ENCODE measurements at places on chromosomes 7 and 10.

DNA sequence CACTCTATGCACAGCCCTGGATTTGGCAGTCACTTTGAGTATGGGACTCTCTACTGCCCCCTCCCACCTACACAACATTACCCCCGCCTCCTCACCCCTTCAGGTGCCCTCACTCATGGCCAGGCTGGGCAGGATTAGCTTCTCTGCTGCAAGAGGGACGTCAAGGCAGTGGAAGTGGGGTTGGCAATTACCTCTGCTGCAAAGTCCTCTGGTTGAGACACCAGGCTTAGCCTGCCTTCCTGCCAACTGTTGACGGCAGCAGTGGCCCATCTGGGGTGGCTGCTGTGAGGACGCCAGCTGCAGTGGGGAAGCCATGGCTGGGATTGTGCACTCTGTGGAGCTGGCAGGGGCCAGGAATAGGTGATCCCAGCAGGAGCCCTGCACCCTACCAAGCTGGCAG is 26.7 kb downstream of the SVIL start:
- no peak for DNase-seq

GRCh38 chr10:50622706-50623662 is 772 bp downstream of the SGMS1 start:
- DNase-seq: peak; percentile 30

DNA sequence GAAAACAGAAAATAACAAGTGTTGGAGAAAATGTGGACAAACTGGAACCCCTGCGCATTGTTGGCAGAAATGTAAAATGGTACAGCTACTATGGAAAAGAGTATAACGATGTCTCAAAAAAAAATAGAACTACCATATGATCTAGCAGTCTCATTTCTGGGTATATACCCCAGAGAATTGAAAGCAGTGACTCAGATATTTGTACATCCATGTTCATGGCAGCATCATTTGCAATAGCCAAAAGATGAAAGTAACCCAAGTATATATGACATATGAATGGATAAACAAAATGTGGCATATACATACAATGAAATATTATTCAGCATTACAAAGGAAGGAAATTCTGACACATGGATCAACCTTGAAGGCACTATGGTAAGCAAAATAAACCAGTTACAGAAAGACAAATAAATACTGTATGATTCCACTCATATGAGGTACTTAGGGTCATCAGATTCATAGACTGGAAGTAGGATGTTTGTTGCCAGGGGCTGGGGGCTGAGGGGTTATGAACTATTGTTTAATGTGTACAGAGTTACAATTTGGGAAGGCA is 4.9 kb downstream of the NRCAM start:
- DNase-seq: no peak

DNA sequence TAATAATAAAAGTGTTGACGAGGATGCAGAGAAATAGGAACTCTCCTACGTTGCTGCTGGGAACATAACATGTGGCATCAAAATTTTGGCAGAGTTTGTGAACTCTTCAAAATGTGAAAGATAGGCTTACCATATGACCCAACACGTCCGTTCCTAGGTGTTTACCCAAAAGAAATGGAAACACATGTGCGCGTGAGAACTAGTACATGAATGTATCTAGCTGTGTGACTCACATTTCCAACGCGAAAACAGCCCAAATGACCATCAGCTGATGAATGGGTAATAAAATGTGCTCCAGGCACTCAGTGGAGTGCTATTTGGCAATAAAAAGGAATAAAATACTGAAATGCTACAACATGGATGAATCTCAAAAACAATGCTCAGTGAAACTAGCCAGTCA is 10.4 kb upstream of the ELFN1 start:
- DNase-seq: no peak

- DNase-seq: no peak
These were observed 2.2 kb downstream of the KMT2E start for GRCh38 chr7:105016068-105016708.

DNA sequence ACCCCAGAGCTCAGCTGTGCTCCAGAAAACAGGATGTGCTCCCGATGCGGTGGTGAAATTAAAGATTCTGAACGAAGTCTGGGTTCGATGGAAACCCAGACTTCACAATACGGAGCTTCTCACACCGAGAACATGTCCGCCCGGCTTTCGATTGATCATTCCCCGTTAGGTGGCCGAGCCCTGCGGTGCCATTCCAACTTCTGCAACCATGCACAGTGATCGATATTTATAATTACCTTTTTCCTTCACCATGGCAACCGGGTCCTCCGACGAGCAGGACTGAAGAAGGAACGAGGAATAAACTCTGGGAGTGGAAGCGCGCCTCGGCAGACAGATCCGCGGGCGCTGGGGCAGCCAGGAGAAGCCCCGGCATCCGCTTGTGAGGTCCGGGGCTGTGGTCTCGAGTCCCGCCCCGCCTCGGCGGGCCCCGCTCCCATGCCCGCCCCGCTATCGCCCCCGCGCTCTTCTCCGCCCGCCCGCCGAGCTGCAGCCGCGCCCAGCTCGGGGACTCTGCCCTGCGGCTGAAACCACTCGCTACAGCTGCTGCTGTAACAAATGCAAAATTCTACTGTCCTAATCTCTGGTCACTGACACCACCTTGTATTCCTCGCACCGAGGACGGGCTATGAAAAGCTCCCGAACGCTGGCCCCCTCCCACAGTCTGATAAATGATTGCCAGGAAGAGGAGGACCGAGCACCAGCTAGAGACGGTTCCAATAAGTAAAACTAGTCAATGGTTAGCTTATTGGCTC is 26.2 kb downstream of the ABLIM1 start:
- peak; percentile 71 for DNase-seq

GRCh38 chr10:116766241-116766827 is 24.0 kb upstream of the HSPA12A start:
- no peak for DNase-seq

- DNase-seq: no peak
These were observed 34.6 kb downstream of the VTI1A start for GRCh38 chr10:112481602-112482001.

GRCh38 chr7:75704928-75705327 is 33.8 kb downstream of the HIP1 start:
- DNase-seq: no peak

DNA sequence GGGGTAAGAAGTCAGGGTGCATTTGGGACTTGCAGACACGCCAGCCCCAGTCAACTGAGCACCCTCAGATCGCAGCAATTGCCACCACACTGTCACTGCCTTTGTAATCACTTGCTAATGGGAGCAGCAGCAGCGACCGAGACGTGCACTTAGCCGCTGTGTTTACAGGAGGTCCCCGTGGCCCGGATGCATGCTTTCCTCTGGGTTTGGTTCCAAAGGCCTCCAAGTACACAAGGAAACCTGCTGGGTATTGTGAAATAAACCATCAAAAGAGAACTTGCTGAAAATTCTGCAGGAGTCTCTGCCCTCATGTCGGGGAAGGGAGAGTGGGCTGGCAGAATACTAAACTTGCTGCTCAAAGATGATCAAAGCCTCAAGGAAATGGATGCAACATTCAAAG is 341.7 kb downstream of the DNAJB6 start:
- no peak for DNase-seq

DNA sequence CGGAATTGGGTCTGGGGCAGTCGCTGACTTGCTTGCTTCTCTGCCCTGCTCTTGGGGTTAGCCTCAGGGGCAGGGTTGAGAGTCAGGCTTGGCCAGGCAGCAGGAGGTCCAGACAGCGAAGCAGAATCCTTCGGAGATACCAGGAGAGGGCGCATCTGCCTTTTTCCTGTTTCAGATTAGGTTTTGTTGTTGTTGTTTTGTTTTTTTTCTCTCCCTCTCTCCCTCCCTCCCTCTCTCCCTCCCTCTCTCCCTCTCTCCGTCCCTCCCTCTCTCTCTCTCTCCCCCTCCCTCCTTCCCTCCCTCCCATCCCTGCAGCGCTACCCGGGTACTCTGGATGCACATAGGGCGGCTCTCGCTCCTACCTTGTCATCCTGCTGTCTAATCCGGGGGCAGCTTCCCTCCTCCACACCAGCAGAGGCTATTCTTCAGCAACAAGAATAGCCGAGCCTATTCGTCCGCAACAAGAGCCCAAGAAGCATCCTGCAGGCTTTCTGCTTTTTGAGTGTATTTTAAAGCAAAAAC is 758 bp upstream of the OPTN start:
- peak; percentile 74 for DNase-seq

DNA sequence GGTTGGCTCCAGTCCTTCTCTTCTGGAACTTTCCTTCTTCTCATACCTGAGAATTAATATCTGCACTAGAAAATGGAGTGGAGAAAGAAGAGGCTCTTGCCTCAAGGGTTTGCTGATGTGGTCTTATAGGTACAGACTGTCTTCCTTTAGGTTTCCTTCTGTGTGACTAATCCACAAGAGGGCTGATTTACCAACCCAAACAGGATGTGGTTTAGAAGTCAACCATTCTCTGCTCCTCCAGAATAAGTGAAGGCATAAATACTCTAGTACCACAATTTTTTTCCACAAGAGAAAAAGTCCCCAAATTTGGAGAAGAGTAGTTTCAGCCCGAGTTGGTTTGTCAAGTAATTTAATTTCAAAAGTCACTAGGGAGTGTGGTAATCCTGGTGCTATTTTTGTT is 85.8 kb downstream of the NRP1 start:
- DNase-seq: no peak

DNA sequence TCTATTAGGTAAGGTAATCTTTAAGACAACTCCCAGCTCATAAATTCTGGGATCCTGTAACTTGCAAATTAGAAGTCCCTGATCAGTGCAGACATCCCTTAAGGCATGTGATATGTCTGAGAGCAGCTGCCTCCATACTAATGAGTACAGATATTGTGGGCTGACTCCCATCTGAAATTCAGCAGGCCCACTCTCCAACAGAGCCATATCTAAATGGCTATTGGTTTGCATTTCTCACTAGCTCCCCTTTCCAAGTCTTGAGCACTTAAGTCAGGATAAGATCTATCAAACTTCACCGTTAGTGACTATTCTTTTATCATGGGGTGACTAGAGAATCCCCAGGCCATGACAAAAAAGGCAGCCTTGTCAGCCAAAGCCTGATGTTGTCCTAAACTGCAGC is 785.4 kb downstream of the IPMK start:
- peak; percentile 14 for DNase-seq

DNA sequence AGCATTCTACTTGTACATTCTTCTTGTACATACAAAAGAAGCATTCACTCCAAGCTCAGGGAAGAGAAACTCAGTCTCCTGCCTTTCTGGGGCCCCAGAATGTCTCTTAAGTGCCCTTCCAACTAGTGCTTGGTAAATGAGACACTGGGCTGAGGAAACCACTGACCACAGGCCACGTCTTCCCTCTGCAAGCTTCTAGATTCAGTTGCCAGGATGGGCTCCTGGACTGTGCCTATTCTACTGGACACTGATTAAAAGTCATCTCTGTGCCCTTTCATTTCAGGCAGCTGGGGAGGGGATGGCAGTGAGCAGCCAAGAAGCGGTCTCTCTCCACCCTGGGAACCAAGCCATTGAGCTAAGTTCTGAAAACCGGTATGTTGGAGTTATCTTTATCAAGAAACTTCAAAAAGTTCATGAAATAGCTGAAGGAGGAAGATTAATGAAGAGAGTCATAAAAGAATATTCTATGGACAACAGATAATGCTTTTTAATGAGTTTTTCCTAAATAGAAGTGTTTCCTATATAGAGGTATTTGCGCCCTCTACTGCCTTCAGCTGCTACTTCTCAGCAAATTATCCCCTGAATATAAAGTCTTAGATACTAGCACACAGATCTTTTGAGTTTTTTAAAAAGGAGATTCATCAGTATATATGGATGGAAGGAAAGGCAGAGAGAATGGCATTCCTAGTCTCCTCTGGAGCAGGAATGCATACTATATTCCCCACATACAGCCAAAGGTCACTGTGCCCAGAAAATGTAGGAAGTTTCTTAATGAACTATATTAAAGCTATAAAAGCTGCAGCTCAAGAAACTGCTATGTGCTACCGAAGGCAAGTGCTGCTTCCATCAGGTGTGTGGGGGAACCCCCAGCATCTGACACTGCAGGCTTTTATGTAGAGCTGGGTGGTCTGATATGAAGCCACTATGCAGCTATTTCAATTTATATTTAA is 8.4 kb upstream of the IFIT1B start:
- no peak for DNase-seq

DNA sequence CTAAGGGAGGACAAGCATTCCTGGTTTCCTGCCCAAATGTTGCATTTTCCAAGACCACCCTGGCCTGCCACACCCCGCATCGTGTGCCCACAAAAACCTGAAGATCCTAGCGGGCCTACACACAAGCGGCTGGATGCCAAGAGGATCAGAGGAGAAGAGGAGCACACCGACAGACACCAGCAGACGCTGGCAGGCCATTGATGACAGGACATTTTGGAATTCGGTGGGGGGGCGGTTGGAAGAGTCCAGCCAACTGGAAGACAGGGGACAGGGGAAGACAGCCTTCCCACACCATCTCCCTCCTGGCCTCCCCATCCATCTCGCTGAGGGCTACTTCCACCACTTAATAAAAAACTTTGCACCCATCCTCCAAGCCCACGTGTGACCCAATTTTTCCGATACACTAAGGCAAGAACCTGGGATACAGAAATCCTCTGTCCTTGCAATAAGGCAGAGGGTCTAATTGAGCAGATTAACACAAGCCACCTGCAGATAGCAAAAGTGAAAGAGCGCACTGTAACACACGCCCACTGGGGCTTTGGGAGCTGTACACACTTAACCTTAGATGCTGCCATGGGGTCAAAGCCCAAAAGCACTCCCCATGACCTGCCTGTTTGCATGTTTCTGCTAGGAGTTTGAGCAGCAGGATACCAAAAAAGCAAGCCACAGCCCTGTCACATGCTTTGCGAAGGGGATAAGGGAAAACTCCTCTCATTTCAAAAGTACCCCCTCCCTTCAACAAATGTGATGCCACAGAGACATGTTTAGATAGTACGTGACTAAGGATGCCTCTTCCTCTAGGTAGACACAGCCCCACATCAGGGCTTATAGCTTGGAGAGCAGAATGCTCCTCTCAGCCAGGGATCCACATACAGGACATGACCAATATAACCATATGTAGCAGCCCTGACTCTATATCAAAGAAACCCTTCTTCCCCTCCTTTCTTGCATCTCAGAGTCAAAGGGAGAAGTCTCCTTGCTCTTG is 13.4 kb upstream of the SMNDC1 start:
- no peak for DNase-seq

- DNase-seq: peak; percentile 33
These were observed 33.1 kb downstream of the CHST12 start for GRCh38 chr7:2436341-2437104.

DNA sequence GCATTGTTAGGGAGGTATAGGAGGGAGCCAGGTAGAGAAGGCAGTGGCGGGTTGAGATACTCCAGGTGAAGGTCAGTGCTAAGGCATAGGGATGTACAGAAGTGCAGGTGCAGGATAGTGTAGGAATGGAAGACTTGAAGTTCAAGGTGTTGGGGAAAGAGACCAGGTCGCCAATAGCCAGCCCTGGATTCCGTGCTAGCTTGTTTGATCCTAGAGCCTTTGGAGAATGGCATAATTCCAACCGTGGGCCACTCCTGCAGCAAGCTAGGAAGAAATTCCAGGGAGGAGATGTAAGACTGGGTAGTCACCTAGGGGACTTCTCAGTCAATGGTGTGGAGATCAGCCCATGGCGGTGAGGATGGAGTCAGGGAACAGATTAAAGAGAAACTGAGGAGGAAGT is 272.7 kb downstream of the RPS24 start:
- no peak for DNase-seq

Data from NCI-H526 (cell line).